Activated T-helper 2 cell treated with anti-CD3 and anti-CD28 coated beads, Interferon-gamma antibody, Interleukin-2, Interleukin-4, amounts not matched to agents 10 μg/mL and 5 μg/mL and 100 μg/mL, durations not matched to agents 14 hours and 24 hours and 36 hours (primary cell): ENCODE measurements at places on chromosomes 5 and 9. TPM values are rescaled to one million over a fixed set of nuclear protein-coding genes. Genes with fewer than 3 reads are reported as not detected.

Gene HNRNPK
- 855 and 856 TPM in 2 replicates for total RNA-seq

Gene C9
- total RNA-seq, result not detected in 2 replicates

Gene CREBRF
- total RNA-seq, result 8.4 and 8.7 TPM in 2 replicates

Gene SH3TC2
- total RNA-seq, result not detected in 2 replicates

Gene SLC46A2
- total RNA-seq, result not detected in 2 replicates

Gene BHMT
- total RNA-seq, result not detected in 2 replicates

Gene ARL10
- total RNA-seq, result 22.3 TPM in 2 replicates

Gene FOXD4L5
- total RNA-seq, result 0.09 and 0.23 TPM in 2 replicates

Gene FBP1
- 0.23 TPM in 1 of 2 replicates, not detected in the other for total RNA-seq

Gene MCTP1
- not detected in 2 replicates for total RNA-seq

Gene OTP
- total RNA-seq, result not detected in 2 replicates

Gene AFAP1L1
- total RNA-seq, result not detected in 2 replicates

Gene SHISAL2B
- not detected in 2 replicates for total RNA-seq

Gene HRCT1
- not detected in 2 replicates for total RNA-seq

Gene GPX3
- total RNA-seq, result 0.46 TPM in 1 of 2 replicates, not detected in the other

Gene AGPAT2
- 38.3 and 40.5 TPM in 2 replicates for total RNA-seq

Gene CATSPER3
- 0.34 and 0.90 TPM in 2 replicates for total RNA-seq

Gene ASPN
- total RNA-seq, result not detected in 2 replicates

Gene KCNN2
- total RNA-seq, result not detected in 2 replicates

Gene CCDC112
- 0.32 and 0.34 TPM in 2 replicates for total RNA-seq

Gene PROB1
- 7.7 and 8.3 TPM in 2 replicates for total RNA-seq

Gene TMC1
- total RNA-seq, result not detected in 2 replicates

Gene NR5A1
- not detected in 2 replicates for total RNA-seq

Gene PIP5K1B
- total RNA-seq, result 76.2 and 77.2 TPM in 2 replicates

Gene LRRC8A
- 24.9 and 25.4 TPM in 2 replicates for total RNA-seq

Gene ACTBL2
- total RNA-seq, result not detected in 2 replicates

Gene ZNF169
- 8.9 and 9.0 TPM in 2 replicates for total RNA-seq

Gene GNA14
- total RNA-seq, result 0.09 TPM in 2 replicates

Gene SLC6A3
- not detected in 2 replicates for total RNA-seq

Gene C9orf153
- total RNA-seq, result 0.34 and 0.41 TPM in 2 replicates

Gene NAA35
- total RNA-seq, result 31.3 and 33.6 TPM in 2 replicates

Gene DRD1
- not detected in 2 replicates for total RNA-seq

Gene IFNA2
- total RNA-seq, result not detected in 2 replicates

Gene C5orf22
- 34.3 and 37.6 TPM in 2 replicates for total RNA-seq

Gene HSPB3
- not detected in 2 replicates for total RNA-seq

Gene CTXN3
- total RNA-seq, result not detected in 2 replicates
